ENCODE measurements at places on chromosomes 16 and 17. TPM values are rescaled to one million over a fixed set of nuclear protein-coding genes. Genes with fewer than 3 reads are reported as not detected.

GRCh38 chr17:69236464-69236863, 7.8 kb upstream of the ABCA10 start:
- H3K27ac ChIP-seq = no peak overlapping the region
- H3K4me1 ChIP-seq = no peaks in the 10 kb centered on the region
- H3K4me3 ChIP-seq = no peak overlapping the region

DNA sequence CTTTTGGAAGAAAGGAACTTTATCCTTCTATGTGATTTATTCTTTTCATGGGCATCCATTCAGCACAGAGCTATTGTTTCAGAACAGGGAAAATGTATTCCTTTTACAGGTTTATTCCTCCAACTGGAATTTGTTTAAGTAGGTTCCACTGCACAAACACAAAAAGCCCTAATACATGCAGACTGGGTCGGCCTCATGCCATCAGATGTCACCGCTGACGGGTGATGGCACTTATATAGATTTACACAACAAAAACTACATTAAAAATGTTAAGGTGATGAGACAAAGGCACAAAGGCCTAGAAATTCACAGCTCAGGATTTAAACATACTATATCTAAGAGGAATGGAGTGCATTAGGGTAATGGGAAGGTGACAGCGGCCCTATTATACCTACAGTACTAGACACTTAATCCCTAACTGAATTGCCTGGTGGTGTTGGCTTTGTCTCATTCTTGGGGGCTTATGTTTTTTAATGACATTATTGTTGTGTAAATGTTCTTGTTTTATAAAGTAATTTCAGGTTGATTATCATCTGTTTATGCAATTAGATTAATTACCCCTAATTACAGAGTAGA, 276.4 kb upstream of the PSMD7 start:
- H3K4me1 ChIP-seq = no peaks in the 10 kb centered on the region
- no peak overlapping the region for H3K4me3 ChIP-seq
- no peak overlapping the region for H3K27ac ChIP-seq
- no peaks in the 10 kb centered on the region for H3K36me3 ChIP-seq
- H3K27me3 ChIP-seq = no peaks in the 10 kb centered on the region

DNA sequence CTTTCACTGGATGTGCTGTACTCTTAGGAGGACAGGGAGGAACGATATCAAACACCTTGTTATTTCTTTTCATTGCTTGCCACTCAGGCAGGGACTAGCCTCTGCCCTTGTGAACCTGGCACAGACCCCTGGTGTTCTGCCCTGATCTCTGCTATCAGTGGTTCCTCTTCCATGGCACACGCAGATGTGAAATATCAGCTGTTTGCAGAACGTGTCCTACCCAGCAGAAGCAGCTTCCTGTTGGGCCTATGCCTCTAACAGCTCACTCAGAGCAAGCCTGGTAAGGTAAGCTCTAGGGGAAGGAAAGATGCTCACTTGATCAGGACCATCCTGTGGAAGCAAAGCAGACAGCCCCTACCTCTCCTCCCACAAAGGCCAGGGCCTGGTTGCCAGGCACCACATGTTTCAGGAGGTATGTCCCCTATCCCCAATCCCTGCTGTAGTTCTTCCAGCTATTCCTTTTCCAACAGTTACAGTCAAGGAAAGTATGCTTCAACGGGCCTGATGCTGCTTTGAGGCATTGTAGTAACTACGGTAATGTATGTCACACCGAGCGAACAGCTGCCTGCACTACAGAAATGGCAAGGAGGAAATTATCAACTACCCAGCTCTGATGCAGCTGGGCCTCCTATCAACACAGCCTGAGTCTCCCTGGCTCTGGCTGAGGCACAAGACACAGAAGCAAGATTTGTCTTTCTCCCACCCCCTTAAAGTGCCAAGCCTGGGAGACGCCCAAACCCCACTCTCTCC, 41.3 kb upstream of the GFOD2 start:
- no peaks in the 10 kb centered on the region for H3K27me3 ChIP-seq
- no peak overlapping the region for H3K27ac ChIP-seq
- H3K36me3 ChIP-seq = peaks cover 6% of the 10 kb centered on the region

DNA sequence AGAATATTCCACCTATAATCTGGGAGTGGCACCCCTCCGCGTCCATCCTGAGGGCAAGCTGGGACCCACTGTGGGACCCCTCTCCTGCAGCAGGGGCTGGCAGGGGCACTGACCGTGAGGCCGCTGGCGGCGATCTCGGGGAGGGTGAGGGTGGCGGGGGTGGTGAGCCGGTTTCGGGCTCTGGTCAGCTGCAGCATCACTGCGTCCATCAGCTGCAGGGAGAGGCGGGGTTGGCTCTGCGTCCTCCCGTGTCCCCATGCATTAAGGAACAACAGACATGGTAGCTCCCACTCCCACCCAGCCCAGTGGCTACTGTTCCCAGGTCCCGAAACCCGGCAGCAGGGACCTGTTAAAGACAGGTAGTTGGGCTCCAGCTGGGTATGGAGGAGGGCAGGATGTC, 3.3 kb downstream of the SMIM22 start:
- no peaks in the 10 kb centered on the region for H3K27me3 ChIP-seq
- H3K4me3 ChIP-seq = no peak overlapping the region
- H3K27ac ChIP-seq = no peak overlapping the region
- no peak for DNase-seq

The SULT1A2 gene
- not detected for total RNA-seq

DNA sequence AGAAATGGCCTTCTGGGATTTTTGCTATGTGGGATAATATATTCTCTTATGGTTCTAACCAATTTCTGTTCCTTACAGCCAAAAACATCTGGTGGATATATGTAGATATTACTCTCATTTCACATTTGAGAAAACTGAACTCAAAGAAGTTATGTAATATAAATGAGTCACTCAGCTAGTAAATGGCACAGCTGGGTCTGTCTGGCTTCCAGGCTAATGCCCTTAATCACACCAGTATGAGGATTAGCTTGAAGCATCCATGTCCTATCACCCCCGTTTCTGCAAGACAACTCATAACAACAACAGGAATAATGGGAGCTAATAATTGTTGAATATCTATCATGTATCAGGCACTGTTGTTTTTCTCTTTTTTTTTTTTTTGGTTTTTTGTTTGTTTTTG, 34.4 kb upstream of the USP7 start:
- no peaks in the 10 kb centered on the region for H3K27me3 ChIP-seq
- DNase-seq = peak; percentile 54
- H3K27ac ChIP-seq = no peak overlapping the region
- H3K36me3 ChIP-seq = no peaks in the 10 kb centered on the region
- H3K4me3 ChIP-seq = no peak overlapping the region
- H3K4me1 ChIP-seq = no peaks in the 10 kb centered on the region

DNA sequence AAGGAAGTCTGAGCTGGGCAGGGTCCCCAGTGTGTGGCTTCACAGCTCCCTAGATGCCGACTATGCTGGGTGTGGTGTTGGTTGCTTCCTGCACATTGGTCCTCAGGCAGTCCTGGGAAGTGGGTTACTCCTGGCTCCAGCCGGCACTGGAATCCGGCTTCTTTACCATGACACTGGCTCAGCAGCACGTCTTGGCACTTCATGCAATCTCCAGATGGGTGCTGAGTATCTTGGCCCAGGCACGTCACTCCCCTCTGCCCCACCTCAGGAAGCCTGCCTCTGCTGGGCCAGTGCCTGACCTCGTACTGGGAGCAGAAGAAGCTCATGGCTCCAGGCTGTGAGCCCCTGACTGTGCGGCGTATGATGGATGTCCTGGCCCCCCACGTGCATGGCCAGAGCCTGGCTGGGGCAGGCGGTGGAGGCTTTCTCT, 24.5 kb downstream of the FCSK start:
- H3K4me1 ChIP-seq = peaks cover 15% of the 10 kb centered on the region
- no peaks in the 10 kb centered on the region for H3K27me3 ChIP-seq
- no peak for DNase-seq
- no peak overlapping the region for H3K4me3 ChIP-seq
- peaks cover 52% of the 10 kb centered on the region for H3K36me3 ChIP-seq
- no peak overlapping the region for H3K27ac ChIP-seq

DNA sequence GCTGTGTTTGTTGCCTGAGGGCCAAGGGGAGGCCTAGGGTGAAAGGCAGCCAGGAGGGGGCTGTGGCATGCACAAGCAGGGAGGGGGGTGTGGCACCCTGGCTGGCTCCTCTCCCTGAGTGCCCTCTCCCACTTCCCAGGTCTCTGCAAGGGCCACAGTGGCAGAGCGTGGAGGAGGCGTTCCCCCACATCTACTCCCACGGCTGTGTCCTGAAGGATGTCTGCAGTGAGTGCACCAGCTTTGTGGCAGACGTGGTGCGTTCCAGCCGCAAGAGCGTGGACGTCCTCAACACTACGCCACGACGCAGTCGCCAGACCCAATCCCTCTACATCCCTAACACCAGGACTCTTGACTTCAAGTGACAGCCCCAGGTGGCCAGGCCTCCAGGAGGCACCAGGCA, 3.5 kb upstream of the TCF25 start:
- no peak for DNase-seq
- H3K36me3 ChIP-seq = peaks cover 13% of the 10 kb centered on the region
- no peaks in the 10 kb centered on the region for H3K27me3 ChIP-seq

GRCh38 chr17:76667491-76667755, 23.9 kb upstream of the ST6GALNAC1 start:
- no peak overlapping the region for H3K4me3 ChIP-seq
- no peak for DNase-seq
- no peaks in the 10 kb centered on the region for H3K36me3 ChIP-seq
- peak overlapping the region; percentile 10 for H3K27ac ChIP-seq

The CES3 gene
- under 0.01 TPM for total RNA-seq

DNA sequence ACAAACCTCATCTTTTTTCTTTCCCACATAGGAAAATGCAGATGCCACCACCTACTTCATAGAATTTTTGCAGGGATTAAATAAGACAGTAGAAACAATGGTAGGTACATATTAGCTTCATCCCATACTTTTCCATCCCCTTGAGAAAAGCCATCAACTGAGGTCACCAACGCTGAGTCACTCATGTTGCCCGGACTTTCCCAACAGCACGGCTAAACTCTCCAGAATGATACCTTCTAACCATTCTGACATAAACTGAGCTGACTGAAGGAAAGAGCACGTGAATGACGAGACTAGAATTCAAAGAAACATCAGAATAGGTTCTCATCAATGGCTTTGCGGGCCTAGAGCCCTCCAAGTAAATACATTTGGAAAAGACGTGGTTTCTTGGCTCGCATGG, 146.0 kb upstream of the RCVRN start:
- peaks cover 7% of the 10 kb centered on the region for H3K4me1 ChIP-seq
- H3K4me3 ChIP-seq = no peak overlapping the region
- H3K27ac ChIP-seq = no peak overlapping the region
- no peaks in the 10 kb centered on the region for H3K27me3 ChIP-seq
- H3K36me3 ChIP-seq = no peaks in the 10 kb centered on the region

The GAS2L2 gene
- total RNA-seq = not detected

The SHISA6 gene
- not detected for total RNA-seq

DNA sequence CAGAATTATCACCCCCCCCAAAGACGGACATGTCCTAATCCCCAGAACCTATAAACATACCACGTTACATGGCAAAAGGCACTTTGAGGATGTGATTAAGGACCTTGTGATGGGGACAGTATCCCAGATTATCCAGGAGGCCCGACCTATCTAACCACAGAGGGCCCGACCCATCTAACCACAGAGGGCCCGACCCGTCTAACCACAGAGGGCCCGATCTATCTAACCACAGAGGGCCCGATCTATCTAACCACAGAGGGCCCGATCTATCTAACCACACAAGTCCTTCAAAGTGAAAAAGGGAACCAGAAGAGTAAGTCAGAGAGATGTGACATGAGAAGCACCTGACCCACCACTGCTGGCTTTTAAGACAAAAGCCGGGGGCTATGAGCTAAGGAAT, 56.8 kb downstream of the ANKFY1 start:
- H3K27ac ChIP-seq = no peak overlapping the region
- H3K27me3 ChIP-seq = no peaks in the 10 kb centered on the region
- no peak overlapping the region for H3K4me3 ChIP-seq
- DNase-seq = no peak
- peaks cover 23% of the 10 kb centered on the region for H3K36me3 ChIP-seq

GRCh38 chr17:61340431-61341209, 59.0 kb upstream of the TBX2 start:
- peak; percentile 38 for DNase-seq
- no peak overlapping the region for H3K27ac ChIP-seq
- H3K27me3 ChIP-seq = no peaks in the 10 kb centered on the region
- H3K4me1 ChIP-seq = peaks cover 27% of the 10 kb centered on the region
- H3K36me3 ChIP-seq = no peaks in the 10 kb centered on the region

DNA sequence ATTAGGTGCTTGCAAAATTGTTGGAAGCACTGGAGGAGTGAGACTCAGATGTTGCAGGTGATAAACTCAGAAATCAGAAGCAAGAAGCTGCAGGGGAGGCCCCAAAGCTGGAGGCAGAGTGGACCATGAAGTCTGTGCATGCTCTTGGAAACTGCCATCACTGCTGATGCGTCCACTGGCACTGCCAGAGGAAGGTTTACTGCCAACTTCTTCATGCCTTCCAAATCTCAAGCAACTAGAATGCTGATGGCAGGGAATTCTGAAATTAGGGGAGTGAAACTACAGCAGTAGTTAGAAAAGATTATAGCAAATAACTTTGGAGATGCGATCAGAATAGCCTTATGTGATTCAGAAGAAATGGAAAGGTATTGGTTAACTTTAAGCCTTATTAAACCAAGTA, 277.1 kb upstream of the SDK2 start:
- DNase-seq = no peak
- no peaks in the 10 kb centered on the region for H3K36me3 ChIP-seq
- H3K4me3 ChIP-seq = no peak overlapping the region

DNA sequence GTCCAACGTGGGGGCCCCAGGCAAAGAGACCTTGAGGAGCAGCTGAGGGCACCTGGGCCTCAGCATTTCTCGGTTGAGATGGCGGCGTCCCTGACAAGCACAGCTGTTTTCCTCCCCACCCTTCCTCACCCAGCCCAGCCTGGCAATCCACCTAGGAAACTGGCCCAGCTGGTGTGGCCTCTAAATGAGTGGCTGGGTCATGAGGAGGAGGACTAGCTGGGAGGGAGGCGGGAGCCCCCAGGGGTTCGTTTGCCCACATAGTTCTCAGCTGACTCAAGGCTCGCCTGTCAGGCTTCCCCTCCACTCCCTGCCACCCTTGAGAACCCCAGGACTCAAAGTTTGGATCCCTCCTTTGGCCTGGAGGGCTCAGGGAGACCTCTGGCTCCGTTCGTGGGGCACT, 5.9 kb downstream of the RNF222 start:
- no peak overlapping the region for H3K4me3 ChIP-seq
- H3K4me1 ChIP-seq = peaks cover 6% of the 10 kb centered on the region
- no peak overlapping the region for H3K27ac ChIP-seq
- no peaks in the 10 kb centered on the region for H3K36me3 ChIP-seq

GRCh38 chr17:27593857-27594255, 37.1 kb upstream of the LGALS9 start:
- no peak overlapping the region for H3K4me3 ChIP-seq
- no peaks in the 10 kb centered on the region for H3K27me3 ChIP-seq
- H3K27ac ChIP-seq = no peak overlapping the region
- no peaks in the 10 kb centered on the region for H3K4me1 ChIP-seq
- no peak for DNase-seq

The KRT34 gene
- 3.6 TPM for total RNA-seq

The SLC13A5 gene
- not detected for total RNA-seq

The SYCE1L gene
- total RNA-seq = not detected

The TPPP3 gene
- 0.54 TPM for total RNA-seq

The KCNAB3 gene
- 0.36 TPM for total RNA-seq

The MAP2K4 gene
- total RNA-seq = 32.6 TPM

- H3K4me1 ChIP-seq = peaks cover 25% of the 10 kb centered on the region
- H3K36me3 ChIP-seq = no peaks in the 10 kb centered on the region
- H3K4me3 ChIP-seq = peak overlapping the region; percentile 46
- H3K27me3 ChIP-seq = no peaks in the 10 kb centered on the region
- peak; percentile 46 for DNase-seq
Observed at GRCh38 chr16:85750146-85750826, 610 bp downstream of the C16orf74 start.

GRCh38 chr17:1491443-1492248, 840 bp downstream of the MYO1C start:
- peak overlapping the region; percentile 92 for H3K27ac ChIP-seq
- no peak for DNase-seq
- H3K27me3 ChIP-seq = no peaks in the 10 kb centered on the region
- H3K36me3 ChIP-seq = peaks cover 10% of the 10 kb centered on the region
- H3K4me1 ChIP-seq = peaks cover 23% of the 10 kb centered on the region
